Heart left ventricle (tissue), 16 donors: ENCODE measurements at places on chromosomes 12 and 14. TPM values are rescaled to one million over a fixed set of nuclear protein-coding genes. Genes with fewer than 3 reads are reported as not detected.

GRCh38 chr12:88580051-88580871 is at the start of gene KITLG:
TSS of gene KITLG (minus strand) at chr12:88580471. CDS start at chr12:88580278, 193 bp downstream.
- peak; percentile 81 for DNase-seq

- no peak for DNase-seq
These were observed 2.8 kb downstream of the MED21 start for GRCh38 chr12:27025116-27025515.

DNA sequence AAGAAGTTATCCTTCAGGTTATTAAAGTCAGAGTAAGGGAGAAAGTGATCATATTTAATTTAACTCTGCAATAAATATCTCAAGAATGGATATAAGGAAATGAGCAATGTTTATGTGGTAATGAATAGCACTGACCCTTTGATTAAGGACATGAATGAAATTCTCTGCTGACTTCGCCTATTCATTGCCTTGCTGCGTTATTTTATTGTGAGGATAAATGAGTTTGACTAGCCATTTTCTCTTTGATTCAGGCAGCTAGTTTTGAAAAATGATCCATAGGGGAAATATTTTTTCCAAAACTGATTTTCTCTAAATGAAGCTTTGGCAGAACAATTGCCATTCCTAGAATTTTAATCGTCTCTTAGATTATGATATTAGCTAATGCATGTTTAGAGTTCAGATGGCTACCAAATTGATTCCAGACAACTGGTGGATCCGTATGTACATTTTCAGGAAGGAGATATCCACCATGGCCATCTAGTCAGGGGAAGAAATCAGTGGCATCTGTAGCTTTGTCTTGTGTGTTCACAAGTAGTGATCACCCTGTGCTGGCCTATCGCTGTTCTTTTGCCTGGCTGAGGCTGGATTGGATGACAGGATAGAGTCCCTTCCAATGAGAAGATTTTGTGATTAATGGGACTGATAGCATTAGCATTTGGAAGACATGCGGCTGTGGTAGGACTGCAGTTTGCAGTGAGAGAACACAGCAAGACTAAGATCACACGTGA is 302.3 kb upstream of the RGS6 start:
- DNase-seq, result no peak

DNA sequence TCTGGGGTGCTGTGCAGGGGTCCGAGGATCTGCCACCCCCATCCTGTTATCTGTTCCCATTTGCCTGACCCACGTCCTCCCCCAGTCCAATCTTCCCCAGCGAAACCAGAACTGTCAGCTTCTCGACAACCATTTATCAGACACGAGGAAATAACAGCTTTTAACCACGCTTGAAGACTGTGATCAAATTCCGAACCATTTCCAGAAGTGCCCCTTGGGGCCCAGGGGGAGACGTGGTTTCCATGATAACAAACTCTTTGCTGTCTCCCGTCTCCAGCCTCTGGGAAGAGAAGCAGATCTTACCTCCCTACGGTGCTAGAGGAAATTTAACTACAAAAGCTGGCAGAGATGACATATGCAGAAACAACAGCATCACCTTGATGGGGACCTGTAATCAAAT is 35.1 kb upstream of the SRRM4 start:
- DNase-seq, result no peak

DNA sequence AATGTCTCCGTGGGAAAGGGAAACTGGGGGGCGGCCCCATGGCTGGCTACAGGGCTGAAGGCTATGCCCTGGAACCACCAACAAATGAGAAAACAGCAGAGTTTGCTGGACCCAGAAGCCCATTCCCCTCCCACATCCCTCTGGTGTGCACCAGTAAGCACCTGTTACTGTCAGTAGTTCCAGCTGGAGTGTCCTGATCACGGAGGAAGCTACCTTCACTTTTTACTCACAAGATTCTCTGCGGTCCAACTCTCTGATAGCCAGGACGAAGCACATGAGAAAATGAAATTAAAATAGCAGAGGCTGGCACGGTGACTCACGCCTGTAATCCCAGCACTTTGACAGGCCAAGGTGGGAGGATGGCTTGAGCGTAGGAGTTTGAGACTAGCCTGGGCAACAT is 22.7 kb upstream of the MEG3 start:
- no peak for DNase-seq

- no peak for DNase-seq
These were observed 43.8 kb upstream of the BMP4 start for GRCh38 chr14:54000341-54000811.

DNA sequence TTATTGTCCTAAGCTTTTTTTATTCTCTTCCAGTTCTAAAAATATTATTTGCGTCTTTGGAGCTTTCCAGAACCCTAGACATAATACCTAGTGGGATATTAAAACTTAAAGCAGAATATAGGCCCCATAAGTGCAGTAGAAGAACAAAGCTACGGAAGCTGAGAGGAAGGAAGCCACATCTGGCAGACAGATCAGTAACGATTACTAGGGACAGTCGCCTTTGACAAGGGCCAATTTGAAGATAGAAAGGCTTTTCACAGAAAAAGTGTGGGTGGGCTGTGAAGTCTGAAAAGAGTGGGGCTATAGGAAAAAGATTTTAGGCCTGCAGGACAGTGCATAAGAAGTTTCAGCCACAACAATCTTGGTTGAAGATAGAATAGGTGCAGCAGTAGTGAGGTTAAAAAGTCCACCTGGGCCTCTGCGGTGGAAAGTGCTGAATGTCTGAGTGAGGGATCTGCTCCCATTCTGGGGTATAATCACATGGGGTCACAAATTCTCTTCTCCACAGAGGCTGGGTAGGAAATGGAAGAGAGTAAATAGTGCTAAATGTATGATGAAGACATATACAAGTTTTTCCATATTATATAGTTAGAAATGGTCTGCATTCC is 114.5 kb downstream of the CMAS start:
- no peak for DNase-seq

DNA sequence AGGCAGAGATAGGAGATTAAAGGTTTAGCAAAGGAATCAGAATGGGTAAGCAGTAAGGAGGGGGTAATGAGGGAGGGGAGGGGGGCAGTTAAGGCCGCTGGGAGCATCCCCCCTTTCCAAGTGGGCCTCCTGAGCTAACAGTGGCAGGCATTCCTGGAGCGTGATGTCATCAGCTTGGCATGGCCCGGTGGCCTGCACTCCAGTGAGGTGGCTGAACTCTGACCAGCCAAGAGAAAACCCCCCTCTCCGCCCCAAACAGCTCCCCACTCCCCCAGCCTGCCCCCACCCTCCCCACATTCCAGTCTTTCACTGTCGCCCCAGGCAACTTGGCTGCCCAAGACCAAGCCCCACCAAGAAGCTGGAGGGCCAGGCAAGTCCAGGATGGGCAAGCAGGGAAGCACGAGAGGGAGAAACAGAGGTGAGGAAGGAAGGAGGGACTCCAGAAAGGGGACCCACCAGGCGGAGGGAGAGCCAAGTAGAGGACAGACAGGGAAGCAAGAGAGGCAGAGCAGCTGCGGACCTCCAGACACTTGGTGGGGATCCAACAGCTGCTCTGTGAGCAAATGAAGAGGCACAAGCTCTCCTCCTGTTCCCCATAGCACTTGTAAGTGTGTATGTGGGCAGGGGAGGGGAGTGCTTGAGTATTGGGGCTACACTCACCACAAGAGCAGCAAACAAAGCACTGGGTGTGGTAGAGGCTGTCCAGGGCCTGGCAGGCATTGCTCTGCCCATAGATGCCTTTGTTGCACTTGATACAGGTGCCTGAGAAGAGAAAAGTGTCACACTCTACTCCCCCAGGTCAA is 4.5 kb downstream of the AJUBA start:
- peak; percentile 61 for DNase-seq

- DNase-seq, result no peak
These were observed 226.8 kb upstream of the ALG10 start for GRCh38 chr12:33795536-33795935.

DNA sequence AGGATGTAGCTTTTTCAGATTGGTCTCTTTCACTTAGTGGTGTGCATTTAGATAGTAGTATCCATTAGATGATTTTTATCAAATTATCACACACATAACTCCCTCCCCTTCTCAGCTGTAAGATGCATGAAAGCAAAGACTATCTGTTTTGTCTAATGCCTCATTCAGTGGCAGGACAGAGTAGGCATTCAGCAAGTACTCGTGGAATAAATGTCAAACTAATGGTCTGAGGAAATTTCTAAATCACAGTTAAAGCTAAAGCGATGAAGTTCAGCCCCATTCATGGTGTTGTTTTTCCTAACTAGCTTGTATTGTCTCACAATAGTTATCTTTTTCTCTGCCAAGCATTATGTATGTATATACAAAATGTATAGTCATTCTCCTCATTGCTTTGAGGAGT is 16.1 kb downstream of the CCNK start:
- no peak for DNase-seq

GRCh38 chr14:100073576-100074430 is 8.6 kb downstream of the EVL start:
- DNase-seq, result no peak

GRCh38 chr14:58077621-58078020 is 74.4 kb downstream of the ARMH4 start:
- DNase-seq, result no peak

DNA sequence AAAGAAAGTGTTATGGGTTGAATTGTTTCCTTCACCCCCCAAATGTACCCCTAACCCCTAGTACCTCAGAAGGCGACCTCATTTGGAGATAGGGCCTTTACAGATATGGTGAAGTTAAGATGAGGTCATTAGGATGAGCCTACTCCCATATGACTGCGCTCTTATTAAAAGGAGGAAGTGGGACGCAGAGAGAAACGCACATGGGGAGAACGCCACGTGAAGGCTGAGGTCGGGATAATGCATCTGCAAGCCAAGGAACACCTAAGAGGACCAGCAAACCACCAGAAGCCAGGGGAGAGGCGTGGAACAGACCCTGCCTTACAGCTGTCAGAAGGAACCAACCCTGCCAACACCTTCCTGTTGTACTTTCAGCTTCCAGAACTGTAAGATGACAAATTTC is 1.7 kb upstream of the NRIP2 start:
- peak; percentile 2 for DNase-seq

DNA sequence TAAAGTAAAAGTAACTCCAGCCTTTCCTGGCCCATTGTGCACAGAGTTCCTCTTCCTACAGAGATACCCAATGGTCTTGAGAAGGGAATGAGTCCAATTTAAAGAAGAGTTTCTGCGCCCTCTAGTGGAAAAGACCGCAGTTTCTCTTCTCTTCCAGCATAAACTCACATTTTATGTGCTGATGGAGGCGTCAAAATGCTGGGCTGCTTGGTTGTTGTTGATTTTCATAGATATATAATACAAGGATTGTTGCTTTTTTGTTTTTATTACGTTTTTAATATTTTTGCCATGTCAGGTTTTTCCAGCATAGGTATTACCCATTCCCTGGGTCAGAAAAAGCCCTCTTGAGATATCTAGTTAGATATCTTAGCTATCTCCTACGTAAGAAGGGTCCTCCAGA is 356.9 kb upstream of the STXBP6 start:
- DNase-seq, result no peak

DNA sequence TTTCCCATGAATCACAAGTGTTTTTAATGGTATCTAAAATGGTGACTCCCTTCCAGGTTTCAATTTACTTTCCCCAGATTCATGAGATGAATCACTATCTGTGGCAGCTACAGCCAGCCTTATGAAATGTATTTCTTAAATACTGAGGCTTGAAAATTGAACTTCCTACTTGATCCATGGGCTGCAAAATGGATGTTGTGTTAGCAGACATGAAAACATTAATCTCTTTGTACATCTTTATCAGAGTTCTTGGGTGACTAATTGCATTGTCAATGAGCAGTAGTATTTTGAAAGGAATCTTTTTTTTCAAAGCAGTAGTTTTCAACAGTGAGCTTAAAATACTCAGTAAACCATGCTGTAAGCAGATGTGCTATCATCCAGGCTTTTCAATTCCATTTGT is 250.8 kb downstream of the SLC6A15 start:
- no peak for DNase-seq

DNA sequence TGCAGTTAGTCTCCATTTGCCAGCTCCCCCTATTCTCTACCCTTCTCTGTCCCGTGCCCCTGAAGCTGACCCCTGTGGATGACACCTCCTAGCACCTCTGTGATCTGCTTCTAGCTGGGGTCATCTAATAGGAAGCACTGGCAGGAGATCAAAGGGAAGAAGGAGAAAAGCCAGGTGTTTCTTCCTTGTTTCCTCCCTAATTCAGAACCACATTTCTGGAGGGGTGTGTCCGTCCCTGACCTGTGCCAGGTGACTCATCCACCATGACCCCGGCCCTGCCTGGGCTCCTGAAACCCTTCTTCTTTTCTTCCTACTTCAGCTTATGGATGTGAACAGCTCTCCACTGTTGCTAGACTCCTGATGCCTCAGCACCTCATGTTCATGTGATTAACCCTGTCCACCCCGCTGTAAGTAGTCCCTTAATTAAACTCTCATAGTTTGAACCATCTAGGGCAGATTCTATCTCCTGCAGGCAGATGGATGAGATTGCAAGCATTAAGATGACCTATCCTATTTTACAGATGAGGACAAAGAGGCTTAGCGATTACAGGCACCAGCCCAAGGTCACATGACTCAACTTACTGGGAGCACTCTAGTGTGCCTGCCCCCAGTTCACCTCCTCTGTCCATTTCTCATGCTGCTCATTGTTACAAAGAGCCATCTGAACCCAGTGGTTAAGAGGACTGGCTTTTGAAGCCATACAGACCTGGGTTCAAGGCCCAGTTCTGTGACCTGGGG is 770.5 kb downstream of the MED13L start:
- DNase-seq, result no peak

DNA sequence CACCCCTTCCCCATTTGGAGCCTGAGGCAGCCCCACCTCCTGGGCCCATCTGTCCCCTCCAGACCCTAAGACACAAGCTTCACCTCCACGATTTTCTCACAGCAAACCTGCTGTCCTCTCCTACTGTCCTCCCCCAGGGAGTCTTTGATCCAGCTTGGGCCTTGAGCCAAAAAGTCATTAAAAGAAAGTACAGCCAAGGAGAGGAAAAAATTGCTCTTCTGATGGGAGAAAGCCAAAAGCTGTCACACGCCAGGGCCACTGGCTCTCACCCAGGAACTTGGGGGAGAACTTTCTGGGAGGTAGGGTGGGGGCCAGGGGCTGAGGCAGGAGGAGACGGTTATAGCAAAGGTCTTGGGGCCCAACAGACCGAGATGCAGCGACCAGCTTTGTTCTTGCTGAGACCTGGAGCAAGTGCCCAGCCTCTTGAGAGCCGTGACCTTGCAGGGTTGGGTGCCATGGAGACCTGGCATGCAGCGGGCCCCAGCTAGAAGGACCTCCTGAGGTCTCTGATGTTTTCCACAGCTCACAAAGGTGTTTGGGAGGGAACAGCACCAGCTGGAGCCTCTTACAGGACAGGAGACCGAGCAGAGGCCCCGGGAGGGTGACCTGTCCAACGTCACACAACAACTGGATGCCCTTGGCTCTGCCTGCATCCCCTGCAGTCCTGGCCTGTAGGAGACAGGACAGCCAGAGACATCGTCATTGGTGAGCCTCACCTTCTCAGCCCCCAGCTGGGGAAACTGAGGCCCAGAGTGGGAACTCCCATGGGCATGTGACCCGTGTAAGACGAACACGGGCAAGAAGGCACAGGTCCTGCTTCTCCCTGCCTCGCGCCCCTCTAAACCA is 124.5 kb downstream of the CALM1 start:
- peak; percentile 44 for DNase-seq

The TSPAN19 gene
- total RNA-seq, result 0.47 TPM

The TMCC3 gene
- total RNA-seq, result 4.3 TPM

The GPRC5D gene
- not detected for total RNA-seq

The SLC15A5 gene
- not detected for total RNA-seq

The AVPR1A gene
- 2.4 TPM for total RNA-seq
